ENCODE measurements at places on chromosomes 13 and 19.

- DNase-seq, result no peak
Observed at GRCh38 chr13:97425590-97425989, 8.4 kb upstream of the RAP2A start.

DNA sequence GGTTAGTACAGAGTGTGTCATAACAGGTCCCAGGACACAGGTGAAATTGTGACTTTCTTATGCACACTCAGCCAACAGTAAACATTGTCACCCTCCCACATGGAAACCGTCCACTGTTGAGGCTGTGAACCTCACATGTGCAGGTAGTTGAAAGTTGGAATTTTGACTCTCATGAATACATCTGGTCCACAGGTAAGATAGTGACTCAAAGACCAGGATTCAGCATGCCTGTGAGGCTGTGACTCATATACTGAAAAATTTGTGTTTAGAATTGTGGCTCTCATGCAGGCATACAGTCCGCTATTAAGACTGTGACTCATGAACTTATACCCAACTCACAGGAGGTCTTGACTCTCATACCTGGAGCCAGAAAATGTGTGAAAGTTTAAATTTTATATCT is 67.8 kb downstream of the ZNF728 start:
- DNase-seq, result no peak

DNA sequence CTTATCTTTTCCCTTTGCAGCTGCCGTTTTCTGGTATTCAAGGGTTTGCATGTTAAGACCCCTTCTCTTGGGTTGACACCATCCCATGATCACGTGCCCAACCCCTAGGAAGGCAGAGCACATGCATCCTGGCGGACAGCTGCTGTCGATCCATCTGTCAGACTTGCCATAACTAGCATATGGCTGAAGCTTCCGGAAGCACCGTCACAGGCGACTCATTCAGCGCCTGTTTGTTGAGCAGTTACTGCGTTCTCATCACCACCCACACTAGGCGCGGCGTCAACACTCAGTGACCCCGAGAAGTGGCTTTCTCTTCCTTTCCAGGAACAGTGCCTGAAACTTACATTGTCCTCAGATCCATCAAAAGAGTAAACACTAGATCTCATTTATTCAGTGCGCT is 93.6 kb downstream of the SOX1 start:
- no peak for DNase-seq

DNA sequence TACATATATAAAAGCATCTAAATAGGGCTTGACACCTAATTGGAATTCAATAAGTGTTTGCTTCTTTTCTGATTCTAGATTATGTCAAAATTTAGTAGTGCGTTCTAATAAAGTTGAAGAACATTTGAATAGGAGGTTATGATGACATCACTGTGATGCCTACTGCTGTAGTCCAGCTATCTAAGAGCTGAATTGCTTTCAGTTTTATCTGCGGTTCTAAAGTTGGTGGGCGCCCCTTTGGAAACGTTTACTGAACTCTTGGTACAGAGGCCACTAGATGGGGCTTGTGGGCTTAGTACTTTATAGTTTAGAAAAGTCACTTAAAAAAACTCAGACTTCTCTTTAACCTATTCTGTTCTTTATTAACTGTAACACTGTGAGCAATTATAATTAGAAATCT is 776.9 kb downstream of the GPC5 start:
- DNase-seq, result peak; percentile 86
